ENCODE measurements at places on chromosomes 3 and 15. TPM values are rescaled to one million over a fixed set of nuclear protein-coding genes. Genes with fewer than 3 reads are reported as not detected.

Gene RARRES1
- not detected for polyA plus RNA-seq

DNA sequence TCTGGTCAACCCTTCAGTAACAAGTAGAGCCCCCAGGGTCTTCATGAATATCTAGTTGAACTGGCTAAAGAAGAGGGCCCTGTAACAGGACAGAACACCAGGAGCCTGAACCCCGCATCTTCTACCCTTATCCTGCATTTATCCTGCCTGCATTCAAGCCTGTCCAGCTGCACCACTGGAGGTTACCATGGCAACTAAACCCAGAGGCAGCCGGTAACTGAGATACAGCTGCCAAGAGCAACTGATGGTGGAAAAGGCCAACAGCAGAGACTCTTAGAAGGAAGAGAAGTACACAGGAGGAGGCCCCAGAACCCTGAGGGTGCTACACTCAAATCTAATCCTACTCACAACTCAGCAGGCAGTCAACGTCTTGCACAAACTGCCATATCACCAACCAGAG, 3.7 kb upstream of the PRKAR2A start:
- DNase-seq, result no peak

Gene EPHA3
- polyA plus RNA-seq, result not detected

Gene AADACL2
- not detected for polyA plus RNA-seq

DNA sequence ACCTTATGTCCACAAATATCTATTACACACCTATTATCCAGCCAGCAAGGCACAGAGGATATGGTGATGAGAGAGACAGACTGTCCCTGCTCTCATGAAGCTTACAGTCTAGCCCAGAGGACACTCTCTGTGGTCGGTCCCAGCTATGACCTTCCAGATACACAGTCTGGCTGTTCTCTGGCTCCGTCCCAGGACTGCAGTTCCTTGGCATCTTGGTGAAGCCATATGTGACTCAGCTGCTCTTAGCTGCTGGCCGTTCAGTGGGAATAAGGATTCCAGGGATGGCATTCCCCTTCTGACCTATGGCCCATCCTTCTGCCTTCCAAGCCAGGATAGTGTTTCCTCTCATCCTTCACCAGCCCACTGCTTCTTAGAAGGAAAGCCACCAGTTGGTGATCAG, 30.8 kb downstream of the MEX3B start:
- DNase-seq, result no peak

Gene C3orf33
- 2.5 TPM for polyA plus RNA-seq

DNA sequence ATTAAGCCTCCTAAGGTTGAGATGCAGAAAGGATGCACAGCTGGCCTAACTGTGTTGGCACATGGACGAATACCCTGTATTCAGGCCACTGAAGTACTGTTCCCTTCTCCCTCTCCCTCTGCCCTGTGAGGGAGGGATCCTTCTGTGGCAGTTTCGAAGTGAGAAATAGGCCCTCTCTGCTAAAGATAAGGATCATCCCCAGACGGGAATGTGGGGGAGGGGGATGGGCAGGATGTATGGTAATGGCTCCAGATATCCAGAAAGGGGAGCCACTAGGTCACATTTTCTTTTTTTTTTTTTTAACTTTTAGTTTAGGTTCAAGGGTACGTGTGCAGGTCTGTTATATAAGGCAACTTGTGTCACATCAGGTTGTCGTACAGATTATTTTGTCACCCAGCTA, 463.1 kb downstream of the TBL1XR1 start:
- no peak for DNase-seq
